ENCODE measurements at places on chromosomes 3 and 15.

- DNase-seq = no peak
Observed at GRCh38 chr15:101053261-101053660, 134.1 kb downstream of the LRRK1 start.

DNA sequence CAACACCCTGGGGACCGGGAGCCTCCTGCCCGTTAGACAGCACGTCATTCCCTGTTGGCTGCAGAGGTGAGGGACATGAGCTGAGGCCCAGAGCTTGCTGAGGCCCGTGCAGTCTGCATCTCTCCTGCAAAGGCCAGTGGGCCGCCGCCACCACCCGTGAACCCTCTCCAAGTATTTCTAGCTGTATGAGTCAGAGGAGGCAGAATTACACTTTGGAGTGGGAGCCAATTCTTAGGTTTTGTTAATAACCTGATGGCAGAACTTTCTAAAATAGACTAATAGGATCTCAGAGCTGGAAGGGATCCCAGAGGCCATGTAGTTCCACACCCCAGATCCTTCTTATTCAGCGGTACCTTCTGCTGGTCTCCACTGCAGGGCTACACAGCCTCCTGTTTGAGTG lies 335.2 kb upstream of the CTDSPL start:
- no peak for DNase-seq

GRCh38 chr15:91100814-91101607 lies 954 bp downstream of the SV2B start:
- no peak for DNase-seq

DNA sequence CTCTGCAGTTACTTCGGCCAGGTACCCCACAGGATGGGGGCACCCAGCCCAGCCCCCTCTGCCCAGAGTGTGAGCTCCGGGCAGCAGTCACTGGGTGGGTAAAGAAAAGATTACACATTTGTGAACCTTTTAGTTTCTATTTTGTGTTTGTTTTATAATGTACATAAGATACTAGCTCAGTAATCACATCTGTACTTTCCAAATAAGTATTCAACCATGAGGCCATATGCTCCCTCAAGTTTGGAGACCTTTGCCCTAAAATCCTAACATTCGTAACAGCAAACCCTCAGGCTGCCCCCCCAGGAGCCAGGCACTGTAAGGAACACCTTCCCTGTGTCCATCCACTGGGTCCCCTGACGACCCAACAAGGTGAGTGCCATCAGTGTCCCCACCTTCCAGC lies 68.3 kb upstream of the SLC6A6 start:
- DNase-seq = no peak
